ENCODE measurements at places on chromosomes 6 and 20. TPM values are rescaled to one million over a fixed set of nuclear protein-coding genes. Genes with fewer than 3 reads are reported as not detected.

SULF2 gene
- total RNA-seq = 145 TPM

DNA sequence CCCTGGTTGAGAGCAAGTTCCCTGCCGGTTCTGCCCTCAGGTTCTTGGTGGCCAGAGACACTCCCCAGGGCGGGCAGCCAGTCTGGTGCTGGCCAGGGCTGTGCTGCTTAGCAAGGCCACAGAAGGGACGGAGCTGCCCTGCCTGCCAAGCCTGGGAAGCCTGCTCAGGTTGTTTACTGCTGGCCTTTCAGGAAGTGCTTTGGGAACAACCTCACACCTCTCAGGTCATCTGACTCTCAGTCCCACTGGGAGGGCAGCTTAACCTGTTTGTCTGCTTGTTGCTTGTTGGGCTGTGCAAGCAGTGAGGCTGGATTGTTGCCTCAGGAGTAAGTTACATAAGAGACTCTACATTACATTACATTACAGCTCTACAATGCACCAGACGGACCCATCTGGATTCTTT is 75.8 kb upstream of the AFDN start:
- DNase-seq = no peak

DNA sequence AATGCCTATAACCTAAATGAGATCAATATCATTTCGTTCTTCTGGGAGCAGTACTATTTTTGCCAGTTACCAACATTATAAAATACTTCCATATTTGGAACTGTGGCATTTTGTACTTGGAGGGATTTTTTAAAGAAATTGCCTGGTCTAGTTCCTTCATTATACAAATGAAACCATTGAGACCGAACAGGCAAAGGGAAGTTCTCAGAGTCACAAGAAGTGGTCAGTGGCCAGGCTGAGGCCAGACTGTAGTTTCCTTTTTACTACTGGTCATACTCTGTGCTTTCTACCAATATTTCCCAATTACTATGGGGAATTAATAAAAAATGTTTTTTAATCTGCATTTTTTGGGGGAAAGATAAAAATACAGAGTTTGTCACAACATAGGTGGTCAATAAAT is 332.0 kb downstream of the NRN1 start:
- no peak for DNase-seq

GRCh38 chr6:36545767-36546307 is 1.4 kb downstream of the STK38 start:
- no peak for DNase-seq

GRCh38 chr6:18491308-18492045 is 104.3 kb downstream of the RNF144B start:
- no peak for DNase-seq

DNA sequence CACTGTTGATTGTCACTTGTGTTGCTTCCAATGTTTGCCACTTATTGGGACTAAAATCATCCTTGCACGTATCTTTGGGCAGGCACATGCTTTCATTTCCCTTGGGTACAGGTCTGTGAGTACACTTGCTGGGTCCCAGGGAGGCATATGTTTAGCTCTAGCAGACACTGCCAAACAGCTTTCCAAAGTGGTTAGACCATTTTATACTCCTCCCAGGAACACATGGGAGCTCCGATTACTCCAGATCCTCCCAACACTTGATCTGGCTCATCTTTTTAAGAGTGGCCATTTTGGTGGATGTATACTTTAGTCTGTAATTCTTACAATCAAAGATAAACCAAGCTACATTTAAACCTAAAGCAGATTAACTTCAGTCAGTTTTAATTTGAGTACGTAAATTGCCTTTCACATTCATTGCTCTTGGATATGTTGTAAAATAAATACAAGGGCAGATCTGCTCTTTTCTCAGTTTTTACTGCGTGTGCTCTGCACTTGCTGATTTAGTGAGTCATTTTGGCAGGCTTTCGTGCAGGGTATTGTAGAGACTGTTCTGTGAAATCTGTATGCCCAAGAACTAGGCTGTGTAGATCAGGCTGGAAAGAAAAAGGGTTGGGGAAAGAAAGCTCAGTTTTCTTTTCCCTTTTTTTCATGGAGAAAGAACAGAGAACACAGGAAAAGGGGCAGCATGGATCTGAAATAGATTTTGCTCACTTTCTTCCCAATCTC is 19.5 kb downstream of the SLC22A1 start:
- no peak for DNase-seq

Data from aorta (tissue), 5 donors.